ENCODE measurements at places on chromosomes 7 and 10. TPM values are rescaled to one million over a fixed set of nuclear protein-coding genes. Genes with fewer than 3 reads are reported as not detected.

Gene NKX2-3
- total RNA-seq = not detected

Gene FAM25G
- not detected for total RNA-seq

Gene ADARB2
- total RNA-seq = 2.9 TPM

Gene CDCA7L
- 8.3 TPM for total RNA-seq

Gene PTN
- not detected for total RNA-seq

DNA sequence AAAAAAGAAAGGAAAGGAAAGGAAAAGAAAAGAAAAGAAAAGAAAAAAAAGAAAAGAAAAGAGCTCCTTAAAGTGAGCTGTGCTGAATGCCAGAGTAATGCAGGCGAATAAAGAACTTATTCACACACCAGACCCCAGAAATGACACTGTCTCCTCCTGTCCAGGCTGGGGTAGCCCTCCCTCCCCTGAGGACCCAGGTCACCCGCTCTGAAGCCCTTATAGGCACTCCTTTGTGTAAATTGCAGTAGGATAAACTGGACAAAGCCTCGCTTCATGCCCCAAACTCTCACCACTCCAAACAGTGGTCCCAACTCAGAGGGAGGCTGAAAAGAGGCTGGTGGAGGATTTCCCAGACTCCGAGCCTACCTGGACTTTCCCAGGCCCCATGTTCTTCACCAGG is 46.3 kb downstream of the PKD1L1 start:
- no peak for DNase-seq

DNA sequence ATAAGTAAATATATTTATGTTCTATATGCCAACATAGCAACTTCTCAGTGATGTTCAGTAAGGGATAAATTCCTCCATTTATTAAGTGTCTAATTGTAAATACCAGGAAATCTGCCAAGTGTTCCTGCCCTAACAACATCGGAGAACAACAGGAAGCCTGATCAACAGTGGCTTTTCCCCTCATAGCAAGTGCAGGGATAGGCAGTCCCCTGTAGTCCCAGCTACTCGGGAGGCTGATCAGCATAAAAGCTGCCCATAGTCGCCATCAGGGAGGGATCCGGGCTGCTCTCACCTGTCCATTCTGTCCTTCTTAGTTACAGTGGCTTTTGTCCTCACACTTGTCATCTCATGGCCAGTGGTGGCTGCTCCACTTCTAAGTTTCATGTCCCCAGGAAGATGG is 141.3 kb downstream of the IDE start:
- no peak for DNase-seq

DNA sequence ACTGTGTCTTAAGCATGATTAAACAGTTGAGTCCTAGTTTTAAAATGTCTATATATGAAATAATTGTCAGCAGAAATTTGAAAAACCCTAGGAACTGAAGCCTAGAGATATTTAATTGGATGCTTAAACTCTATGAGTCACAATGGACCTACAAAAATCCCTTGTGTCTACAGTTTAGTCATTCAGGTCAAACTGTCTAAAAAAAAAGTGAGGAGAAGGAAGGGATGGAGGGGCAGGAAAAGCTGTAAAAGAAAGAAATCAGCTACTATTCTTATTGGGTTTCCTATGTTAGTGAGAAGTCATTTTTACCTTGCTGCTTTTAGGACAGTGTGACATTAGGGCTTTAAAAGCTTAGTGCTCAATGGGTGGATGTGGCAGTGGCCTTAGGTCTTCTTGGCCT is 406.1 kb upstream of the FZD8 start:
- no peak for DNase-seq

- DNase-seq = no peak
These were observed 114.2 kb downstream of the EGFR start for GRCh38 chr7:55132890-55133551.

GRCh38 chr7:122676466-122676865 is 22.5 kb downstream of the RNF133 start:
- no peak for DNase-seq

- DNase-seq = no peak
These were observed 130.8 kb downstream of the ZNF467 start for GRCh38 chr7:149642589-149642988.

- DNase-seq = peak; percentile 71
These were observed 4.8 kb upstream of the TRDMT1 start for GRCh38 chr10:17206210-17206709.

DNA sequence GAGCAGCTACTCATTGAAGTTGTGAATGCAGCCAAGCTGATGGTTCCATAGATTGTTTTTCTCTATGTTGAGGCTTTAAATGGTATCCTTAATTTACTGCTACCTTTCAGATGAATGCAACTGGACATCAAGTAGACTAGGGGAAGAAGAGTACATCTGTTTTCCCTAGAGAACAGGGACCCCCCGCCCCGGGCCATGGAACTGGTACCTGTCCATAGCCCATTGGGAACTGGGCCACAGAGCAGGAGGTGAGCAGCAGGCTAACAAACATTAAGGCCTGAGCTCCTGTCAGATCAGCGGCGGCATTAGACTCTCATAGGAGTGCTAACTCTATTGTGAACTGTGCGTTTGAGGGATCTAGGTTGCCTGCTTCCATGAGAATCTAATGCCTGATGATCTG is 391.3 kb downstream of the AUTS2 start:
- DNase-seq = no peak

GRCh38 chr10:45373576-45374349 is at the start of gene ALOX5:
Gene ALOX5, plus strand, starts transcription at chr10:45374216. Its CDS starts 64 bp downstream, at chr10:45374280.
- no peak for DNase-seq

DNA sequence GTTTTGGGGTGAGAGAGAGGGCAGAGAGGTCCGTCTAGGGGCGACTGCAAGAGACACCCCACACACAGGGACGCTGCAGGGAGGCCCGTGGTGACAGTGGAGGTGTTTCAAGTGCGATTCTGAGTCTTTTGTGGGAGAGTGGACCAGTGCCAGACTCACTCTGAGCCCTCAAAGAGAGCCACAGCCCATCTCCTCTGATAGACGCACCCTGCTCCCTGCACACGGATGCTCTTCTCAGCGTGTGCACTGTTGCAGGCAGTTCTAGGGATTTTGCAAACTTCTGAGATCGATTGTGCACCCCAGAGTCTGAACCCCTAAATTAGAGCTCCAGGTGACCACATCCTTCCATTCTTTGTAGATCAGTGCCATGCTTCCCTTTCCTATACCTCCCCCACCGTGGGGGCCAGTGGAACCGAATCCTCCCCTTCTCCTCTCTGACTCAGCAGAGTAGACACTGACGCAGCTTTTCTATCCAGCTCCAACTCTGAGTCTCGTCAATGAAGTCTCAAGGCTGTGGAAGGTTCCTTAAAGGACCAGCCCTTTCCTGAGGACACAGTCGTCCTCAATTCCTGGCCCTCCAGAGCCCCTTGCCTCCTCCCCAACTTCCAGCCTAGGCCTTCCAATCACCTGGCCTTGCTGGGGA is 83.8 kb downstream of the TMEM130 start:
- no peak for DNase-seq

DNA sequence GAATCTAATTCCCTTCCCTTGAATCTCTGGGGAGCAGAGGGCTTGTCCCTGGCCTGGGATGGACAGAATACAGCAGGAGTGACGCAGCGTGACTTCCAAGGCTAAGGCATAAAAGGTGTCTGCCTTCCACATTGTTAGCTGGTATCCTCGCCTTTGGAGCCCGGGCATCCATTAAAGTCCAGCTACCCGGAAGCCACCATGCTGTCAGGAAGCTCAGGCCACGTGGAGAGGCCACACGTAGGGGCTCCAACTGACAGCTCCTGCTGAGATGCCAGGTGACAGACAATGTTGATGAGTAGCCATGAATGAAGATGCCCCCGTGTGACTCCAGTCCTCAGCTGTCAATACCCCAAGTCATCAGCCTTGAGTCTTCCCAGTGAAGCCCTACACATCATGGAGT is 99.9 kb downstream of the OAT start:
- DNase-seq = no peak

DNA sequence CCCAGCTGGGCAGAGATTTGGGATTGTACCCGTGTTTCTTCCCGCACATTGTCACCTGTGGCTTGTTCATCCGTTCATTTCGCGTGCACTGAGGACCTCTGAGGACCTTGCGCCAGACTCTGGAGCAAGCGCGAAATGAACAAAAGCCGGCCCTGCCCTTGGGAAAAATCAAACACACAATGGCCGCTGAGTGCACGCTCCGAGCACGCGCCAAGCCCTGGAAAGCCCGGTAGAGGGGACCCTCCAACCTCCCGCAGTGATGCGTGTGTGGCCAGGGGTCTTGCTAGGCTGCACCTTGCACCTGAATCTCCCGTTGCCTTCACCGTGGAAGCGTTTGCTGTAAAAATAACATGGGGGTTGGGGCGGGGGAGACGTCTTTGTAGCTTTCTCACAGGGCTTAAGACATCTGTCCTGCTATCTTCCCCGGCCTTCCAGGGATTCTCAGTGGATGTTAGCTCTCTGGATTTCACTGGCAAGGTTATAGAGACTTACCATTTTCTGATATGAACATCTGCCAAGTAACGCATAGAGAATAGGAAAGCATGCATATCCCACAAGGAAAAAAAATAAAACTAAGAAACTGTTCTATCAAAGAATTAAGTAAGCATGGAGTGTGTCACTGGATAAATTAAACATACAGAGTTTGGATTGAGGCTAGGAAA is 37.3 kb downstream of the ZNF777 start:
- DNase-seq = no peak

GRCh38 chr7:142784096-142784495 is 13.3 kb downstream of the PRSS2 start:
- no peak for DNase-seq

DNA sequence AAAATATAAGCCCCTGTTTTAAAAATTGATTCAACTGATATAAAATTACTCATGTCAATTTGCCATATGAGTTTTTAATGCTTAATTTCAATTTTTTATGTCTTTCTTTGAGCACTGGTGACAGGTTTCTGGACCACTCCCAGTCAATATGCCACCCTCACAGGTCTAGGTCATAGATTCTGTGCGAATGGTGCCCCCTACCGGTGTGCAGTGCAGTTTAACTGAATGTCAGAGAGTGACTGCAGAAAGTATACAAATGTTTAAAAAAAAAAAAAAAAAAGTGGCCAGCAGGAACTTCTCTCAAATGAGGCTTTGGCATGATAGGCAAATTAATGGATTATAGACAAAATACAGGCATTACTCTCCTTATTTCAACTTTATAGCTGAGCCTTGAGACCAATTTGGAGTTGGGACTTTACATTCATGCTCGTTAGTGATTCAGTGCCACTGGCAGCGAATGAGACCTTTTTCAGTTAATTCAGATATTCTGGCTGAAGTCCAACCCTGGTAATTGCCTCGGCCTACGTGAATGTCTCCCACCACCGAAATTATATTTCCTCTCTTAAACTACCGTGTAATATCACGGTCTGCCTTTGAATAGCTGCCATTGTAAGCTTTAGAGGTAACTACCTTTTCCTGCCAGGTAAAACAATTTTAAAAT is 427.6 kb downstream of the PHTF2 start:
- no peak for DNase-seq

GRCh38 chr10:120572307-120572706 is 115.3 kb downstream of the PLPP4 start:
- DNase-seq = no peak

DNA sequence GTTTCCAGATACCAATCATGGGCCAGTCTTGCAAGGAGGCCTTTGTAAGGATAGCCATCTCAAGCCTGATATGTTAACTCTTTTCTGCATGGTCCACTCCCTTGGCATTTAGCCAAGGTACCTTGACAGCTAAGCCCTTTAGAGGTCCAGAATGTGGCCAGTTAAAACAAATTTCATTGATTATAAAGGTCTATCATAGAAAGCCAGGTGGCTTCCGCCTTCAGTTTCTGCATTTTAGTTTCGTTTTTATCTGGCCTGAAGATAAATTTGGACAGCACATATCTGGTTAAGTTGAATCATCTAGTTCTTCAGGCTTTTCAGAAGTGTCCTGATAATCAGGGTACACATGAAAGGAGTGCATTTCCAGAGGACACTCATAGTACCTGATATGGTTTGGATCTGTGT is 30.7 kb downstream of the ANKIB1 start:
- DNase-seq = no peak

DNA sequence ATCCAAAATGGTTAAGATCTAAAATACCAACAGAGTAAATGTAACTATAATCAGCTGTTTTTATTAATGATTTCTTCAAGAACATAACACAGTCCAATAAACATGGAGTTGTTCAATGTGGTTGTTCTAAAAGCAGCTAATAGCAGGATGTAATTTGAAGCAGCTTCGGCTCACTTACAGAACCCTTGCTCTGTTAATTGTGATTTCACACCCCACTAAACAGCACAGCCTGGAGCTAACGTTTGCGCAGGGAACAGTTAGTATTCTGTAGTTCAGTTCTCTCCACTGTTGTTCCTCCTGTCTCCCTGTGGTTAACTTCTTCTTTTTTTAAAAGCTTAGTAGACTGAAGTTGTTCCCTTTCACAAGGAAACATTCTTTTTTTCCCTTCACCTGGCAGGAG is 104.0 kb downstream of the GRM3 start:
- DNase-seq = no peak

DNA sequence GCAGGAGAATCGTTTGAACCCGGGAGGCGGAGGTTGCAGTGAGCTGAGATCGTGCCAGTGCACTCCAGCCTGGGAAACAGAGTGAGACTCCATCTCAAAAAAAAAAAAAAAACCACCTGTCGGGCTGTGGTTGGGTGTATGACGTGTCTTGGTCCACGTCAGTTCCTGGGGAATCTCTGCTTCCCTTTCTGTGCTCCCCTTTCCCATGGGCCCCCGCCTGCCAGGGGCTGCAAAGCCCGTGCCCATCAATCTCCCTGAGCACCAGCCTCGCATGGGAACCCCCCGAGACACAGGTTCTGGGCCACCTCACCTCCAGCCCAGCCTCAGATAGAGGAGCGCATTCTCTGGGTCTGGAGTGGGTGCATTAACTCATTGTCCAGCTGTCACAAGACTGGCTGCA is 2.3 kb upstream of the SH2B2 start:
- peak; percentile 7 for DNase-seq

GRCh38 chr10:123316776-123317175 is 162.6 kb downstream of the BUB3 start:
- DNase-seq = no peak

DNA sequence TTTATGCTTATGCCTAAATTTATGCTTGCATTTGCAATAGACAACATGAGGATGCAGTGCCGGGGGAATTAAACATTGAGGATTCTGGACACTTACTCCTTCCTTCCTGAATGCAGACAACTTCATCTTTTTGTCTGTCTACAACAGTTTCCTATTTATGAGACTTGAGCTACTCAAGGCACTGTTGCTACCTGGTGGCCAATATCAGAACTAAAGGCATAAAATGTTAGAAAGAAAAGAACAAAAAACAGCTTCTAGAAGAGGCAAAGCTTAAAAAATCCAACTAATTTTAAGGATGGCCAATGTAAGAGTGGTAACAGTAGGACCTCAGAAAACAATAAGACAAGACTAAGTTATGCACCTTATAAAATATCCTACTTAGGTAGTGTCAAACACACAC is 144.5 kb upstream of the PTN start:
- DNase-seq = no peak

DNA sequence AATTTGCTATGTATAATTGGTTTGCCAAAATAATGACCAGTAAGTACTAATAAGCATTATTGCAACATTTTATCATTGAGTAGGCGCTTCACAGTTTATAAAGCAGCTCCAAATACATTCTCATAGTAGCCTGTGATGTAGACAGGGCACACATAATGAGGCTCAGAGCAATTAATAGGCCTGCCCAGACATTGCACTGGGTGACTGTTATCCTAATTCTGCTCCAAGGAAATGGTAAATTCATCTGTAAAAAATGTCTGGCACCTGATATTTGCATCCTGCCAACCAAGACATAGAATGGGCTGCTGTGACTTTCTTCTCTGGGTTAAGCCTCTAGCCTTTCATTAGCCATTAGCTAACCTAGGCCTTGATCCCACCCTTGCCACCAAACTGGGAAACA is 97.6 kb downstream of the SEM1 start:
- no peak for DNase-seq

Data from CD4-positive, CD25-positive, alpha-beta regulatory T cell (primary cell).